ENCODE measurements at places on chromosomes 5 and 9.

DNA sequence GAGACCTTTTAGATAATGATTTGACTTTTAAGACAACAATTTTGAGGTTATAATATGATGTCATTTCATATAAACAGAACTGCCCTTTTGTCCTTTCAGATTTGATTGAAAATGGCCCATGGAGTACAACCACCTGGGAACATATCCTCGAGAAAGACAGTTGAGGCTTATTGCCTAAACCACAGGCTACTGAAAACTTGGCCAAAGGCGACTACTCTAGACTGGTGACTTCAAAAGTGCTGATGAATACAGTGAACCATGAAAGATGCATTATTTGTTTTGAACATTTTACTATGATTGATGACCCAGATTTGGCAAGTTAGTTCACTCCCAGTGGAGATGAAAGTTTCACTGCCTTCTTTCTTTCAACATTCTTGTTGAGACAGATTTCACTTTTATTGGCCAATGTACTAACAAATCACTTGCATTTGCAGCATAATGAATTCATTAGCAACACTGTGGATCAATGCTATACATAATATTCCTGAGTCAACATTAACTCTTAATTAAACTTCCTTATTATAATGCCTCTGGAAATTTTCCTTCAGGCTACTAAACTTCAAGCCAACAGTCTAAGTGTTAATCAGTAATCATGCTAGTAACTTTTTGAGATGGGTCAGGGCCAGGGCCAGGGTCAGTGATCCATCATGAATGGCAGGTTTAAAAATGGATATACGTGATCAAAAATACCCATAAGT is 480.3 kb downstream of the RAB3C start:
- DNase-seq, result no peak

DNA sequence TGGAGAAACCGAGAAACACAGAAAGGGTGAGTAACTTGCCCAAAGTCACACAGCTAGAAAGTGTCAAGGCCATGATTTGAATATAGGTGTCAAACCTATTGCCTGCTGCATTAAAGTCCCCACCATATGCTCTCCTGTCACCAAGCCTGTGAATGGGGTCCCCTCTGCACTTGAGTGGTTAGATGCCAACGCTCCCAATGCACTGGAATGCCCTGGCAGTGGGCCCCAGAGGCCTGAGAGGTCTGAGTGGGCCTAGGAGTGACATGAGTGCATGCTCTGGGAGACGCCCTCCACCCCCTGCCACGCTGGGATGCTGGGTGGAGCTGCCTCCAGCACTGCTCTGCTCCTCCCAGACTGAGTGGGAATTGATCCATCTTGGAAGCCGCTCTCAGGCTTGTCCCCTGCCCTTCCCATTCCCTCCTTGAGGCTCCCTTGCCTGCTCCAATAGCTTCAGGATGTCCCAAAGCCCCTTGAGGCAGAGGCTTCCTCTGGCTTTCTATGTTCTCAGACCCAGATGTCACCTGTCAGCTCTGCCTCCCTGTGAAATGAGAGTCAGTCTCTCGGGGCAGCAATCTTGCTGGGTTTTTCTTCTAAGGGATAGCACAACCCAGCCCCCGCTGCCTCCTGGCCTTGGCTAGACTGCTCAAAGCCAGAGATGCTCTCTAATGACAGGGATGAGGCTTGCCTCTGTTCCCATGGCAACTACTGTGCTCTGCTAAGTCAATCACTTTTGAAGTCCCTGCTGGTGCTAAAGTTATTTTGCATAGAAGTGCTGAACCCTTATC is 6.6 kb upstream of the ARSI start:
- DNase-seq, result no peak

DNA sequence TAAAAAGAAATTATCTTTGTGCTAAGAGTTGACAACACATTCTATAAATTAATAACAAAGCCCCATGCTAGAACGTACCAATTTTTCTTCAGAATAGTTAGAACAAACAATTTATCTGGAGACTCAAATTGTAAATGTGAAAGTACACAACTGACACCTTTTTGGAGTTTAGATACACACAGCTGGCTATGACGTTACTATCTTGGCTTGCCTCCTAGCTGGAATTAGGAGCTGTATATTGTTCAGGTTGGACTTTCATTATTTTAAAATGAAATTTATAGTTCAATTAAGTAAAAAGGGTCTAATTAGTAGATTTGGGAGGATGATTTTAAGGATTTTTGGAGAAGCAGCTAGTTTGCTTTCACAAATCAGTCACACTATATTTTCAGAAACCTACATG is 393.9 kb upstream of the RIOK2 start:
- no peak for DNase-seq

DNA sequence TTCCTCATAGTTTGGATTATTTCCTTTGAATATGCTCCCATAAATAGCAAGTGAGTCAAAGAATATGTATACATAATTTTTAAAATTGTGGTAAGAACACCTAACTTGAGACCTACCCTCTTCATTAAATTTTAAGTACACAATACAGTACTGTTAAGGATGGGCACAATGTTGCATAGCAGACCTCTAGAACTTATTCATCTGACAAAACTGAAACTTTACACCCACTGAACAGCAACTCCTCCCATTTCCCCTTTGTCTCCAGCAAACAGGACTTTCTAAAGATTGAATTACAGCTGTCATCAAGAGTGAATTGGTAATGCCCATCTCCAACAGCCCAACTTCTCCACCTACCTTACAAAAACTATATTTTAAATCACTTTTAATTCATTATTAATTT is 388.9 kb downstream of the HTR1A start:
- DNase-seq, result no peak

GRCh38 chr9:25602400-25603044 is 75.7 kb downstream of the TUSC1 start:
- DNase-seq, result no peak

DNA sequence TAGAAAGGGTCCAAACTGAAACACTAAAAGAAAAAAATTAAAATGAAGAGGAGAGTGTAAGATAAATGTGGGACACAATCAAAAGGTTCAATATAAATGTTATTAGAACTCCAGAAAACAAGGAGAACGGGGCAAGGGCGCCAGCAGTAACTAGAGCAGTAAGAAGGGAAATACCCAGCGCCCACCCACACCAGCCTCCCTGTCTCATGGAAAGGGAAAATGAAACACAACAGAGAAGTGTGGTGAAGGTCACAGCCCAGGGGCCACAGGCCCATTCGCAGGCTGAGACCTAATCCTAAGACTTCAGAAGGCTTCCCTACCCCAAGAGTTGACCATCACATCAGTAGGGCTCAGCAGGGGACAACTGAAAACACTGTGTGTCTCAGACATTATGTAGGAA is 45.8 kb upstream of the CLK4 start:
- no peak for DNase-seq

- DNase-seq, result no peak
Measured at GRCh38 chr9:133848471-133849109, 110.4 kb upstream of the SARDH start.

DNA sequence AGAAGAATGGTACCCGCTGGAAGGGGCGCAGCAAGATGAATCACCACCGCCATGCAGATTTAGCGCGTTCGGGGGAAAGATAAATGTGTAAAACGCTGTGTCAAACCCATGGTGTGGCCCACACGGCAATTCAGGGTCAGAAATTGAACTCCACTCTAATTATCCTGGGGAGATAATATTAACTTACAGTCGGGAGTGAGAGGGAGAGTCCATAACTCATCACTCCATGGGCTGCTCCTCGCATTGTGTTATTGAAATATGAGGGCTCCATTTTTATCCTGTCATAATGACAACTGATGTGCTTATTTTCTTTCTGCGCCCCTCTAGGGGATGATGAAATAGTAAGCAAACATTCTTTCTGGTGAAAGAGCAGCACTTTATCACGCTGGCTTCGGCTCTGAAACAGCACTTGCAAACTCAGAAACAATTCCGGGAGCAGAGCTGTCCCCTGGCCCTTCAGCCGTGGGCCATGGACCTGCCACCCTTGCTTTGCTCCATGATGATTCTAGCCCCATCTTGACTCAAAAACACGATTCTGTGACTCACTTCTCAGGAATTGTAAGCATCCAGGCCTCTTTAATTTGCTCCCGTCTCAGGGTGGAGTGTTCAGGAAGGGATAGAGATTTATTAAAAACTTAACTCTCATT is 431.6 kb downstream of the IRX1 start:
- DNase-seq, result no peak

DNA sequence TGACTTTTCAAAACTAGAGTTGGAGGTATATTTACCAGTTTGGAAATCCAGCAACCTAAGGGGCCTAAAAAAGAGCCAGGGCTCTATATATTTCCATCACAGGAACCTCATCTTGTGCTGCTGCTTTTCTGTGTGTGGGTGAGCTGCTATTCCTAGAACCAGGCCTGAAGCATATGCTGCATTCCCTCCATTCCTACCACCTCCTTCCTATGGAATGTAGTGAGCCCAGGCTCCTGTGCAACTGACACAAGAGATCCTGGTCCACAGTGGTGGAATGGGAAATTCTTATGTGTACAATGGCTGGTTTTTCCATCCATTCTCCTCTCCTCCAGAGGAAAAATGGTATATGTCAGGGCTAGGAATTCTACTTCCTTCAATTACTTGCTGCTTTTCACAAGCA is 39.1 kb downstream of the SPEF2 start:
- no peak for DNase-seq

DNA sequence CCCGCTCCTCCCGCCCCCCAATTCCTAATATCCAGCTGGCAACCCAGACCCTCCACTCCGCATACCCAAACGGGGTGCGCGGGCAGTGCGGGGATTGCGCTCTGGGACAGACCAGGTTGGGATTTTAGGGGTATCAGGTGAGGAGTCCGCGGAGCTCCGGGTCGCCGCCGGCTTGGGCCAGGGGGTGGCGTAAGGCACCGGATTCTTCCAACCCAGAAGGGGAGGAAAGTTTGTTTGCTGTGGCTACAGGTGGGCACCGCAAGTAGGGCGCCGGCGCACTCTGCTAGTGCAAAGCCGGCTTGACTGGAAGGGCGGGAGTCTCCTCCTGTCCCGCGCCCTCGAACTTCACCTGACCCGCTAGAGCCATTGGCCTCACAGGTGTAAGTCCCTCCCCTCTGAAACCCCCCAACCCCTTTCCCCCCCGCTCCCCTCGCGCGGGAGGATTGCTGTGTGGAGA is 709 bp downstream of the IQGAP2 start:
- DNase-seq, result no peak

All from NCI-H2081 treated with DMSO at 0.1 percent for 48 hours (cell line).